ENCODE measurements at places on chromosomes 1 and 21.

DNA sequence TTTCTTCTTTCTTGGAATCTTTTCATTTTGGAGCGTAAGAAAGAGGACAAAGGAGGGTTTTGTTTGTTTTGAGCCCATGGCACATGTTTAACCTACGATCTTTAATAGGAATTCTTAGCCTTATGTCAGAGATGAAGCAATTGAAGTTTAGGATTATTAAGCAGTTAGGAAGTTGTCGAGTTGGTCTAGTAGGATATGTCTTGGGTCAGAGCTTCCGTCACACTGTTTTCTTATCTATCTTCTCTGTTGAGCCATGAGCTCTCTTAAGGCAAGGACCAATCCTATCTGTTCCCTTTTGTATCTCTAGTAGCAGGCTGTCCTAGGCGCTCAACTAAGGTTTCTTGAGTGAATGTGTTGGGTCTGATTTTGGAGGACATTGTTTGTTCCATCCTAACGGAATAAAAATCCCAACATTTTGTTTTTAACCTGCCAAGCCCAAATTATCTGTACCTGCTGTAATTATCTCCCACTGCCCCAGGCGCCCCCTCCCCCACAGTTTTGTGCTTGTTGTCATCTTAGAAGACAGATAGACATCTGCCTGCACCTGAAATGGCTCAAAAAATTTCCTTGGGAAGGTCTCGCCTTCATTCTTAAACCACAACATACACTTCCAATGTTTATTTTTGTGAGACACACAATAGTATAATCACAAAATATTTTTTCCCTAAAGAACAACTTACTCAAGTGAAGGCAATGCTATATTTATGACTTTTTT, 95.3 kb upstream of the GADD45A start:
- no peak for DNase-seq

DNA sequence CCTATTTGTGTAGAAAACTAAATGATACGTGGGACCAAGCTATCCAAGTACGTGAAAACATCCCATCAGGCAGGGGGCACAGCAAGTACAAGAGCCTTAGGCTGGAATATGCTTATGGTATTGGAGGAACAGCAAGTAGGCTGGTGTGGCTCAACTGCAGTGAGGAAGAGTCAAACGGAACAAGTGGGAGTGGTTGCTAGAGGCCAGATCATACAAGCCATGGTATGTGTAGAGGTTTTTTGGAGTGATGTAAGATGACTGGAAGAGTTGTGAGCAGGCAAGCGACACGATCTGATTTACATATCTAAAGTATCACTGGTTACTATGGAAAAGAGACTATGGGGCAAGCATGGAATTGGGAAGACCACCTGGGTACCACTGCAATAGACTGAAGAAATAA, 27.8 kb downstream of the ELK4 start:
- no peak for DNase-seq

GRCh38 chr1:5976726-5977493, 15.3 kb downstream of the NPHP4 start:
- no peak for DNase-seq

DNA sequence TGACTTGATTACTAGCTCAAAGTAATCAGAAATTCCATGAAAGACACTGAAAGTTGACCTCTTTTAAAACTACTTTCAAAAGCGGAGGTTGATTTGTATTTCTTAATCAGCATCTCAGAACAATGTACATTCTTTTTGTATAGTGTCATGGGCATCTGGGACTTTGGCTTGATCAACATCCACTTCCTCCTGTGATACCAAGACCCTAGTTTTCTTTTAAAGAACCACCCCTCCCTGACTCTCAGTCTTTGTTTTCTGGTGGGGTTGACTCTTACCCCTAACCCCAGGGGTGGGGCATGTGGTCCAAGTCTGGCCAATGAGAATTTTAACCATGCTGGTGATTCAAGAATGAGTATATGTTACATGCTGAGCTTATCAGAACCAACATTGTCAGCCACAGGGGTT, 21.7 kb upstream of the IRF2BP2 start:
- DNase-seq: no peak

DNA sequence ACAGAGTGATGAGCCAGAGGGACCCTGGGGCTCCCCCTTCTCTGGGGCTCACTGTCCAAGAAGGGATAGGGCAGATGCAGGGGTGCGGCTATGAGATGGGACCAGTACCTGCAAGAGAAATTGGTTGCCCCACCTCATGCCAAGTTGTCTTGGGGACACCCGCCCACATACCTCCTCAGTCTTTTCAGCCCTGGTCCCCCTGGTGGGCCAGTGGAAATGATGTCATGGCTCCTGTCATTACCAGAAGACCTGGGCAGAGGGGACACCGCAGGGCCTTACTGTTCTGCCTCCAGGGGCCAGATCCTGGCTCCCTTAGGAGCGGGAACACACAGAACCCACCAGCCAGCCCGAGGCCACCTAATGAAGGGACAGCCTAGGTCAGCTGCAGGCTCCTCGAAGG, 63.2 kb downstream of the CDK18 start:
- no peak for DNase-seq

DNA sequence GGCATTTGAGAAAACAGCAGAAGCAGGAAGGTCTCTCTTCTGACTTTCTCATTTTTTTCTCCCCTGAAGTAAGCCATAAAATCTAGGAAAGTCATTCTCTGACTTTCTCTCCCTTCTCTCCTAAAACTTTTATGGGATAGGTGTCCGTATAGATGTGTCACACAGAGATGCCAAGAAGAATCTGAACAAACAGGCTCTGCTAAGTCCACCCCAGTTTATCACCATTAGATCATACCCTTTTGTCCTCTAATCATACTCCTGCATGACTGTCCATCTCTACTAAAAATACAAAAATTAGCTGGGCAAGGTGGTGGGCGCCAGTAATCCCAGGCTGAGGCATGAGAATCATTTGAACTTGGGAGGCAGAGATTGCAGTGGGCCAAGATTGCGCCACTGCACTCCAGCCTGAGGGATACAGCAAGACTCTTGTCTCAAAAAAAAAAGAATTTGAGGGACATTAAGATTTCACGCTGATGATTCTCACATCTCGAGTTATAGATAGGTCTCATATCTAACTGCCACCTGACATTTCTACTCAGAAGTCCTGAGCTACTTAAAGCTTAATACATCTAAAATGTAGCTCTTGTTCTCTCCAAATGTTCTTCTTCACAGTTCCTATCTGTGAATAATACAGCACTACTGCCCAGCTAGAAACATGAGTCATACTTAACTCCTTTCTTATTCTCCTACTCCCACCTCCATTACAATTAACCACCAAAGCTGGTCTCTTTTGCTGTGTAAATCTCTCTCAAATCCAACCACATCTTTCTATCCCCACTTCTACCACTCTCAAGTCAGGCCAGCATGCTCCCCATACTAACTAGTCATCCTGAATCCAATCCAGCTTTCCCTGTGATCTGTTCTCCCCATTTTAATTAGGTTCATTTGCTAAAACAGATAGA, 47.7 kb downstream of the ZNF644 start:
- no peak for DNase-seq

DNA sequence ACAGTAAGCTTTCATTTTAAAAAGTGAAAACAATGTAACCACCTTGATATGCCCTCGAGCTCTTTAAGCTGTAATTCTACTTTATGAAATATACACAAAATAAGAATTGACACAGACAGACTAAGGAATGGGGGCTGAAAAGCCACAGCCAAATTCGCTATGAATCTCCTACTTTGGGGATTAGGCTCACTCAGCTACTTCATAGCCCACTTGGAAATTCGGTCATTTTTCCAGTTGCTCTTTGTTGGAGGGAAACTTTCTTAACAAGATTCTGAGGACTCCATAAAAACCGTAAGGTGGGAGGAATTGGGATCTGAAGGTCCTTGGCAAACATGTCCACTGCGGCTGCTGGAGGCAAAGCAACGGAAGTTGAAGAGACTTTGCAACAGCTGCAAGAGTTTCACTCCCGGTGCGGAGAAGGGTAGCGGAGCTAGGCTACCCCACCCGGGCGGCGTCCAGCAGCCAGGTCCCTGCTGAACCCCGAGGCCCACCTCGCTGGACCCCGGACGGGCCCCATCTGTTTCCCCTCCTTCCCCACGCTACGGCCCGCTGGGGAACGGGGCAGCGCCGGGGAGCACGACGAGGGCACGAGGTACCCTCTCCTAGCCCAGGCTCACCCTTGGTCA, 634 bp downstream of the MYCBP start:
- DNase-seq: peak; percentile 28

DNA sequence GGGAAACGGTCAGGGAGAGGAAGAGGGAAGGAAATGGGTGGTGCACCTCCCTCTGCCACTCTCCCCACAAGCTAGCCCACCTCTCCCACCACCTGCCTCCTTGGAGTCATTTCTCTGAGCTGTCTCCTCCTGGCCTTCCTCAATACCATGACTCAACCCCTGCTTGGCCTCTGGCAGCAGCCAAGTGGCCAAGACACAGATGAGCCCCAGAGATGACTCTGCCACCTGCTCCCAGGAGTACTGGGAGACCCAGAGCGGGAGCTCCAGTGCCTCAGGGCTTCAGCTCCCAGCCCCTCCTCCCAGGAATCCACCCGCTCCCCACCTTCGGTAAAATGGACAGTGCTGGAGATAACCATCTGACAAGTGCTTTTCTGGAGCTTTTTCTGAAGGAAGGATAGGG, 2.6 kb downstream of the S100A16 start:
- DNase-seq: no peak

DNA sequence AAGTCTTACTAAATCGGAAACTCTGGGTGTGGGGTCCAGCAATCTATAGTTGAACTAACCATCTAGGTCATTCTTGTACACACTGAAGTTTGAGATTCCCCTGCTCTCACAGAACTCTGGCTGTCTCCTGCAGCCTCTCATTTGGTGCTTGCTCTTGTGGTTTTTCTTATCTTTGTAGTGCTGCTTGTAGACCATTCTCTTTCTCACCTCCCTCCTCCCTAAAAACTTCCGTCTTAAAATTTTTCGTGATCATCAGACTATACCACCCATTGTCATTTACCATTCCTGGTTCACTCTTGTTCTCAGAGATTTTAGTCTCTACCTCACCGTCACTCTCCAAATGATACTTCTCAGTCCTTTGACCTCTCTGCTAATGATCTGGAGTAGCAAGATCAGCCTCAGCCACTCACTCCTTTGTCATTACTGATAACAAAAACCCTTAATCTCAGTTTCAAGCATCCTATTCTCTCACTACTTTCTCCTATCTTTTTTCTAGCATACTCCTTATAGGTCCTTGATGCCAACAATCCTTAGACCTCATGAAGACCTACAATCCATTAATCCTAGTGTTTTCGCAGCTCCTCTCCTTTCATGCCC, 13.0 kb upstream of the EPHX4 start:
- peak; percentile 14 for DNase-seq

DNA sequence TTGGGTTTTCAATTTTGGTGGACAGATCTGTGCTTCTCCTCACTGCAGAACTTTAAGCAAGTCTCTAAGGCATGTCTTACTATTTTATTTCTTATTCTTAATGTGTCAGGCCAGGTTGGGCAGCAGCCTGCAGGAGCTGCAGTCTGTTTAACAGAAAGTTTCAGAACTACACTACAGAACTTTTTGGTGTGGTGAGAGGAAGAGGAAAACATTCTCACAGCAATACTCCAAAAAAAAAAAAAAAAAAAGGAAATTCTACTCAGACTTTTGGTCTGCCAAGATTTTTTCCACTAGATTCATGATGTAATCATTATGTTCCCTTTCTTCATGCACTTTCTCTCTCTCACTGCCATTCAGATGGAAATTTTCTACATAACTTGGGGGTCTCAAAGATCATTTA, 255.2 kb downstream of the COL11A1 start:
- no peak for DNase-seq

DNA sequence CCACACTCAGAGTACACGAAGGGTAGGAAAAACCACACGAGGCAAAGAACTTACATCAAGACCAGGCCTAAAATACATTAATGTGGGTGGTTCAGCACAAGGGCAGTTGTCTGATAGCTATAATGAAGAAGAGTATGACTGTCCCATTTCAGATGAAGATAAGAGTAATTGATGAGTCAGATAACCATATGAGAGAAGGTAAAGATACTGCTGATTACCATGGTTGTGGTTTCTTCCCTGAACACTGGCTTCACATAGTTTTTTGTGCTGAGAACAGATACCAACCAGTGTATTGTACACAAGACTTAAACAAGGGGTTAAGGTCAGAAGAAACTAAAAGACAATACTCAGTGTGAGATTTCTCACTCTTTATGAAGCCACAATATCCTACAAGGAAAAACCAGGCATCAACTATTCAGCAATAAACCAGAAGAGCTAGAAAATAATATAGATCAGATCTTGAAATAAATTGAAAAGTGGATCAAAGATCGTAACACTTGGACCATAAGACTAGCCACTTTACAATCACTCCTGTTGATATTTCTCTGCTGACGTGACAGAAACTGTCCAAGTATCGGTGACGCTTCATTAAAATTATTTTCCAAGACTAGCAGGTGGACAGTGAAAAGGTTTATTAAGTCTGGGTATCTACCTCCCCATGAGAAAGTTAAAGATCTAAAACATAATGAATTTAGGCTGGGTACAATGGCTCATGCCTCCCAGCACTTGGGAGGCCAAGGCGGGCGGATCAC, 28.6 kb downstream of the PUM1 start:
- DNase-seq: no peak

DNA sequence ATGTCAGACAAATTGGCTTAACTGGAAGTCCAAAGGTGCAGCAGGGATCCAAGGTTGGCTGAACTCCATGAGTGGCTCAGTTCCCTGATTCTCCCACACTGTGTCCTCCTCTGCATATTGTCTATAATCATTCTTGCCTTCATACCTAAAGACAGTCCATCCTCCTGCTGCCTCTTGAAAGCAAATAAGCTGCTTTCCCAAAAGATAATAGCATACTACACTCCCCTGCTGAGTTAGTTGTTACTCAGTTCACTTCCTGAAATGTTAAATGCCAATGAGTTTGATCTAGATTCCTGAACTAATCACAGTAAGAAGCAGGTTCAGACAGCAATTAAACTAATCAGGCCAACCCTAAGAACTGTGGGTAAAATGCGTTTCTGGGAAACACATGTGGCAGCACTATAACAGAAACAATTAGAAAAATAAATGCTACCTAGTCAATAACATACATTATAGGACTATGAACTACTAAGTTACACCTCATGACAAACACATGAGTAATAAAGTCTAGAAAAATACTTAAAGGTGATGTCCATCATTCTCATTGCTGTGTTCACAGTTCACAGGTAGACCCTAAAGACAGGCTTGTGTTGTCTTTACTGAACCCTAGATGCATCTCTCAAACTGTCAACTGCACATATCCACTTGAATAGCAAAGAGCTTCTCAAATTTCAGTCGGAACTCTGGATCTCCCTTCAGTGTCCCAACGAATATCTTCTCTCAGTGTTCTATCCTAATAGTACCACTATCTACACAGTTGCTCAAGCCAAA, 50.8 kb upstream of the BOLA1 start:
- no peak for DNase-seq

DNA sequence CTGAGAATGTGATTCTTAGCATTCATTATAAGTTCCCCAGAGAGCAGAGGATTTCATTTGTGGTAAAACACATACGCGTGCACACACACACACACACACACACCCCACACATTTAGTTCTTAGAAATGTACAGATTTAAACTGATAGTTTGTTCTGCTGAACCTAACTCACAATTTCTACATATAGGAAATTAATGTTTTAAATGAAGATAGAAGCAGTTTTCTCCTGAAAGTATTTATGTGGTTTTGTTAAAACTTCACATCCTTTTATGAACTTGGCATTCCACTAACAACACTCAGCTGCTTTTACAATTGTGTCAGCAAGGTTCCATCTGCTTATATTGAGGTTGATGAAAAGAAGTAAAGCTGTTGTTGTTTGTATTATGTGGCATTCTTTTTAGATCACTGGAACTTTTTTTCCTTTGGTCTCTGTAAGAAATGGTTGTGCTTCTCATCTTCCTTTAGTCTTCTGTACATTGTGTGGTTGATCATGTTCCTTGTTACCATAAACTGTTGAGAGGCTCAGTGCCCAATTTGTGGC, 41.6 kb downstream of the AK4 start:
- no peak for DNase-seq

- DNase-seq: no peak
These were observed 16.7 kb downstream of the COLGALT2 start for GRCh38 chr1:184020855-184021254.

Data from CD4-positive, alpha-beta T cell treated with Interferon alpha-2 for 1 hour (primary cell).